ENCODE measurements at places on chromosomes 1 and 21. TPM values are rescaled to one million over a fixed set of nuclear protein-coding genes. Genes with fewer than 3 reads are reported as not detected.

HHIPL2 gene
- total RNA-seq: 1.3 TPM

CADM3 gene
- 2.3 TPM for total RNA-seq

DISC1 gene
- 5.5 TPM for total RNA-seq

GNAT2 gene
- total RNA-seq: 0.43 TPM

S100A14 gene
- not detected for total RNA-seq

CFAP107 gene
- not detected for total RNA-seq

C1orf210 gene
- not detected for total RNA-seq

MRTO4 gene
- 110 TPM for total RNA-seq

ADAMTS5 gene
- not detected for total RNA-seq

WNT9A gene
- 0.33 TPM for total RNA-seq

ADORA3 gene
- not detected for total RNA-seq

OLIG2 gene
- not detected for total RNA-seq

GJB4 gene
- not detected for total RNA-seq

TFF1 gene
- total RNA-seq: not detected

AIRE gene
- total RNA-seq: not detected

ASTN1 gene
- total RNA-seq: 0.33 TPM

OR2T2 gene
- total RNA-seq: not detected

KCNJ9 gene
- total RNA-seq: not detected

LINGO4 gene
- total RNA-seq: not detected

All from HT1080 (cell line).